ENCODE measurements at places on chromosomes 6 and 20. TPM values are rescaled to one million over a fixed set of nuclear protein-coding genes. Genes with fewer than 3 reads are reported as not detected.

Gene SERPINB1
- total RNA-seq, result 27.5 TPM

Gene VPS16
- total RNA-seq, result 22.1 TPM

Gene PRRT1
- 0.77 TPM for total RNA-seq

Gene BPIFB6
- not detected for total RNA-seq

Gene ISM1
- total RNA-seq, result 1.7 TPM

DNA sequence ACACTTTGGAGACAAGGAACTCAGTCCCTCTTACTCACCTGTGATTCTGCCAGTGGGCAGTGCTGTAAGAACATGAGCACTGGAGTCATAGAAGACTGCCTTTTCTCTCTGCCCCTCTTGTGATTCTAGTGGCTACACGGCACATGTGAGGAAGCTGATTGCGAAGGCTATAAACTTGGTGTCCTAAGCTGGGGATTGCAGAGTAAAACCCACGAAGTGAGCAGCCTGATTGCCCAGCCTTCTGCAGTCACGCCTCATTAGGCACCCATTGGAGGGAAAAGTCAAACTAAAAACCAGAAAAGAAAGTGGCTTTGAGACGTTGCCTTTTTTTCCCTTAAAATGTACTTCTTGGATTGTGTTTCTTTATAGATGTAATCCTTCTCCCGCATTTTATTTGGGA lies 748.4 kb upstream of the CHD6 start:
- no peak for DNase-seq

DNA sequence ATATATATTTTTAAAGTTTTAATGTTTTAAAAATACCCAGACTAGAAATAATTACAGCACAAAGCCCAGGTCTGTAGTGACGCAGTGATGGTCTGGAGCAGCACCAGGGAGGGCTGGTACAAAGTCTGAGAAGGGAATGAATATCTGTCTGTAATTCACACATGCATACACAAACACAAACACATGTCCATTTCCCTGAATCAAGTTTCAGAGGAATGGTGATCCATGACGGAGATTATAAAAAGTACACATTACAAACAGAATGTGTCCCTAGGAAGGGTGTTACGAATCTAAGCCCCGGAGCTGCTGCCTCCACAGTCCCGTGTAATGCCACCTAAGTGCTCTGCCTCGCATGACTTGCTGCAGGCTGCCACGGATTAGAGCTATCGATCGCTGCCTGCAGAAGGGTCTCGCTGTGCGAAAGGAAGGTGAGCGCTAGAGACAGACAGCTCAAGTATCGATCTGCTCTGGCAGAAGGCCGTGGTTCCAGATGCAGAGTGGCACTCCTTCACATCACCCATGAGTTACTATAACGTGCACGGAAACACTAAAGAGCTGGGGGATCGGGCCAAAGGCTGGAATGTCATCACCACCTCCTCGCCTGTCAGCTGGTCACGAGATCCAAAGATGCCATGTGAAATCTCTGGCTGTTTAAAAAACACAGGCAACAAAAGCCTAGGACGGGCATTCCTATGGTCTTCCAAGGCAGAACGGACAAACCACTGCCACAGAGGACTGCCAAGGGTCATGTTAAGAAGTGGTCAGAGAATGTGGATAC lies 87.1 kb downstream of the INSM1 start:
- DNase-seq, result no peak

DNA sequence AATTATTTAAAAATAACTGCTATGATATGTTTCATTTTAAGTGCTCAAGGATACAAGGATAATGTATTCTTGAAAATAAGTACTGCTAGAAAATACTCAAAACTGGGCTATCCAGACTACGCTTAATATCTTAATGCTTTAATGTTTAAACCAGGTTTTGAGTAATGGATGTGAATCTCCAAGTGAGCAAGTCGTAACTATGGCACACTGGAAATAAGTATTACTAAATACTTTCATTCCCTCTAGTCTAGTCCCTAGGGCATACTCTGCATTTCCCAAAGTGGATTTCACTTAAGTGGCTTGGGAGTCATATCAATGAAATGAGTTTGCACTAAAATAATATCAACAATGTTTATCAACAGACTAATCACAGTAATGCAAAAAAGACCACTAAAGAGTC lies 48.1 kb downstream of the HMGCLL1 start:
- no peak for DNase-seq

DNA sequence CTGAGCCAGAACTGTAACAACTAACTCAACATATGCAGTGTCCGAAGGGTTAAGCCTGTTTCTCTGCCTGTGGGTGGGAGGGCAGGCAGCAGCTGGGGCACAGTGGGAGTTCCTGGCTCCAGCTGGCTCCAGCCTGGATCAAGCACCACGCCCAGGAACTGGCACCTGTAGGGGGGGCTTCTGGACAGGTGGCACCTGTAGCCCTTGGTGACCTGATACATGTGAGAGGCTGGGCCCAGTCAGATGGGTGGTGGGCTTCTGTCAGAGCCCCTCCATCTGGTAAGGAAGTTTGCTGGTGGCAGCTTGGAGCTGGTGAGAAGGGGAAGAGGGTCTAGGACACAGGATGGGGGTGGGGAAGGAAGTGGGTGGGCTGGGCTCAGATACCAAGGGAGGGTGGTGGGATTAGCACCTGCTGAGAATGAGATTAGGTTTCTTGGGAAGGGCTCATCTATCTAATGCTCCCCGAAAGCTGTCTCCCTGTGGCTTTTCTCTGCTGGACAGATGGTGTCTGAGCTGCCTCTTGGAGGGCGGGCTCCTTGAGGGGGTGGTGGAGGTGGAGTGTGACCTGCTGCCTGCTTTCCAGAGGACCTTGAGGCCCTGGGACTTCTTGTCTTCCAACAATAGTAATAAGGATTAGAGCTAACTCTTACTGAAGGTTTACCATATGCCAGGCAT lies 28.5 kb downstream of the BCL2L1 start:
- DNase-seq, result no peak

GRCh38 chr6:37745748-37746147 lies 48.1 kb upstream of the MDGA1 start:
- no peak for DNase-seq

GRCh38 chr6:158152659-158153058 lies 15.4 kb downstream of the SERAC1 start:
- DNase-seq, result no peak

DNA sequence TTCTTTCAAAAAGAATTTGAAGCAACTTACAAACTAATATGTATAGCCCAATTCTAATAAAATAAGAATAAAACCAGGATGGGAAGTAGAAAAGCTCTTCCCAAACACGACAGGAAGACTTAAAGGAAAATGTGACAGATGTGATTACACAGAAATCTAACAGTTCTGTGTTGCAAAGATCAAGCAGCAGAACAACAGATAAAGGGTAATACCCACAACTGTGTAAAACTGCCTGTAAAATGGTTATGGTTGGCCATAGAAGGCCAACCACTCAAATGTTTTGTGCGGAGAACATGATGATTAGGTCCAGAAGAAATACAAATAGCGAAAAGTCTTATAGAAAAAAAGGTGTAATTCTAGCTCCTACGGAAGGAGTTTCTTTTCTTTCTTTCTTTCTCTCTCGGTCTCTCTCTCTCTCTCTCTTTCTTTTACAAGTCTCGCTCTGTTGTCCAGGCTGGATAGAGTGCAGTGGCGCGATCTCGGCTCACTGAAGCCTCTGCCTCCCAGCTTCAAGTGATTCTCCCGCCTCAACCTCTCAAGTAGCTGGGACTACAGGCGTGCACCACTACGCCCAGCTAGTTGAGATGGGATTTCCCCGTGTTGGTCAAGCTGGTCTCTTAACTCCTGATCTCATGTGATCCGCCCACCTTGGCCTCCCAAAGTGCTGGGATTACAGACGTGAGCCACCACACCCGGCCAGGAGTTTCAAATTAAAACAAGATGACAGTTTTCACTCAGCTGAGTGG lies 128.5 kb downstream of the QRSL1 start:
- DNase-seq, result no peak

DNA sequence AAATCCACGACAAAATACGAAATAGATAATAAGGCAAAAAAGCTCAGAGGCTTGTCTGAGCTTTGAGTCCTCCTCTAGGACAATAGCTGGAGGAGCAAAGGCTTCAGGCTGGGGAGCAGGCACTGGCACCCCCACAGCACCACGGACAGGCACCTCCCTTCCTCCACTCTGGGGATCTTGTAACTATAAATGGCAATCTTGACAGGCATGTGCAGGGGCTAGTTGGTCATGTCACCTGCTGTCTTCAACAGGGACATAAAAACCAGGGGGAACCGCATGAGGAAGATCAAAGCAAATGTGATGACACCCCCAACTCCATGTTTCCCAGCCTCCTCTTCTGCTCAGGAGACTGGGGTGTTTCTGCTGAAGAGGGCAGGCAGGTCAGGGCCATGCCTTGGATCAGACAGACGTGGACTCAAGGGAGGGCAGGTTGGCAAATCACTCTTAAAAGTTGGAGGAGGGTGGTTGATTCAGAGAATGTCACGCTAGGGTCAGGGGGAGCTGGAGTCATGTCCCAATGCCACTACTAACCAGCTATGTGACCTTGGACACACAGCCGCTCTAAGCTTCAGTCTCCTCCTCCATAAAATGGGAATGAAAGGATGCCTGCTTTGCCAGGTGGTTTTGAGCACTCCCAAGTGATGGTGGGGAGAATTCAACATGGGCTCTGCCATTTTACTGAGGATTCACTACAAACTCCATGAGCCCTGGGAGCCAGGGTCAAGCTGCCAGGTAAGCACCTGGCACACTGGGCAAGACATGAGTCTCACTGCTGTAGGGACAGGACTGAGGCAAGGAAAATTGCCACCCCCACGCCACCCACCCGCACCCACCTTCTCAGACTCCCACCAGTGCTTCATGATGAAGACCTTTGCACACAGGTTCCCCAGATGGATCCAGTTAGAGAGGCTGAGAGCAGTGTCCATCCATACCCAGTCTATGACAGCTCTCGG lies 48.0 kb downstream of the NPEPL1 start:
- no peak for DNase-seq
